ENCODE measurements at places on chromosomes 11 and 22.

DNA sequence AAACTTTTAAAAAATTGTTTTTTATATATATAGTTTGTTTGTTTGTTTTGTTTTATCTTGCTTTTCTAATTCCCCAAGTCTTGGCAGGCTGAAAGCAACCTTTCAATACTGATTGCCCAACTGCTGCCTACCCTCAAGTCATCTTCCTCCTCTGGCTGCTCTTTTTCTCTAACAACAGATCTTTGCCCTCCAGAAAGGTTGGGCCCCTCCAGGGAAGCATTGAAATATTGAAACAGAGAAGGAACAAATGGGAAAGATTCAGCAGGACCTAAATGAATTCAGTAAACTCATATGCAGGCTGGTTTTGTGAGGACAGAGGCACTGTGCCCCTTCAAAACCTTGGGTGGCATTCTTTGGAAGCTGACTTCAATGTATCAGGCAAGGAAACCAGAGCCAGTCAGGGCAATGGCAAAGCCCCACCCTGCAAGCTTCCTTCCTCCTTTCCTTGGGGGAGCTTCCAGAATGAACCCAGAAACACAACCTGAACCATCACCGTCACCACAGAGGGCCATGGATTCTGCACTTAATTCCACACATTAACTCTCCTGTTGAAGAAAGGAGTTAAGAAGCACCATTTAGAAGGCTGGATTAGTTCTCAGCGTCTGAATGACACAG lies 815 bp upstream of the MS4A6A start:
- DNase-seq, result no peak

DNA sequence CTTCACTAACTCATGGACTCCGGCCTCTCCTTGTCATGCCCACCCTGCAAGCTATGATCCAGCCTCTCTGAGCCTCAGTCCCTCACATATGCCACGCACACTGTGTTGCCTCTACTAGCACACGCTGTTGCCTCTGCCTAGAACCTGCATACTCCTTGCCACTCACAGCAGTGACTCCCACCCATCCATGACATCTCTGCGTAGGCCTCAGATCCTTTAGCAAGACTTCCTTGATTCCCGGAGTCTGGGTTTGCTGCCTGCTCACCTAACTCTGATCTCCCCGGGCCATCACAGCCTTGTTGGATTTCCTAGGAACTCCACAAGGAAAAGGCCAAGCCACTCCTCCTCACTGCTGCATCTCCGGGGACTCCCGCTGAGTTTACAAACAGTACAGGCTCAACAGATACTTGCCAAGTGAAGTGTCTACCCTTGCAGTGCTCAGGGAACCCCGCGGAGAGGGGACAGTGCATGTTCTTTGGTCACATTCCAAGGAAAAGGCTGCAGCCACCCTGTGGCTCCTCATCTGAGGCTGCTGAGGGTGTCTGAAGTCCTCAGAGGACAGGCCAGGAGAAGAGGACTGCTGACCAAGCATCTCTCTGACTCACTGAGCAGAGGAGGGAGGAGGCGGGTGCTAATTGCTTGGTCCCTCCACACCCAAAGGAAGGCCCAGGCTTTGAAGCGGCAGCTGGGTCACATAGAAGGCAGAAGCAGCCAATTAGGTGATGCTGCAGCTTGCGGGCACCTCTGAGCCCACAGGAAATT lies 42.4 kb upstream of the NAV2 start:
- DNase-seq, result no peak

GRCh38 chr11:47725442-47726117 lies 10.4 kb upstream of the AGBL2 start:
- no peak for DNase-seq

DNA sequence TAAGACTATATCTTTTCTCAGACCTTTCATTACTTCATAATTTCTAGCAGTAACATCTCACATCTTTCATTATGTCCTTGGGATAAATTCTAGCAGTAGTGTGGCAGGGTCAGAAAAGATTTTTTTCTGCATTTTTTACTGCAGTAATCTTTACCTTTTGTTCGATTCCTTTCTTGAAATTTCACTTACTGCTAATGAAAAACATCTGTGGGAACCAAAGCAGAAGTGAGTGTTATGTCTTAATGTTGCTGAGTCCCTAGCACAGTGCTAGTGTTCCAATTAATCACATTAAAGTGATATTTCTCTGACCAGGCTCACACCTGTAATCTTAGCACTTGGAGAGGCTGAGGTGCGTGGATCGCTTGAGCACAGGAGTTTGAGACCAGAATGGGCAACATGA lies 123.6 kb downstream of the EHF start:
- no peak for DNase-seq

DNA sequence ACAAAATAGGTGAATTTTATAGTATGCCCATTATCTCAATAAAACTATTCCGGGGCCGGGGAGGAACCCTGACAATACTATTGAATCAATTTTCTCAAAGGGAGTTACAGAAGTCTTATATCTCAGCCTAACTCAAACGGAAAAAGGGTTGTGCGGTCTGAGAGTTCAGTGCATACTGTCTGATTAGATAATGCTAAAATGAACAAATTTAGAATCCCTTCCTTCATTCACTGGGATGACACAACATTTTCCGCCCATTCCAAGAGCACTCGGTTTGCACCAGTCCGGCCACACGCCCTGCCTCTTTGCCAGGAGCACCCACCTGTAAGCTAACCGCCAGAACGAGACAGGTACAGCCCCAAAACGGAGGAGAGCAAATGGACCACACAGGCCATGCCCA lies 50.0 kb upstream of the NFRKB start:
- DNase-seq, result no peak

DNA sequence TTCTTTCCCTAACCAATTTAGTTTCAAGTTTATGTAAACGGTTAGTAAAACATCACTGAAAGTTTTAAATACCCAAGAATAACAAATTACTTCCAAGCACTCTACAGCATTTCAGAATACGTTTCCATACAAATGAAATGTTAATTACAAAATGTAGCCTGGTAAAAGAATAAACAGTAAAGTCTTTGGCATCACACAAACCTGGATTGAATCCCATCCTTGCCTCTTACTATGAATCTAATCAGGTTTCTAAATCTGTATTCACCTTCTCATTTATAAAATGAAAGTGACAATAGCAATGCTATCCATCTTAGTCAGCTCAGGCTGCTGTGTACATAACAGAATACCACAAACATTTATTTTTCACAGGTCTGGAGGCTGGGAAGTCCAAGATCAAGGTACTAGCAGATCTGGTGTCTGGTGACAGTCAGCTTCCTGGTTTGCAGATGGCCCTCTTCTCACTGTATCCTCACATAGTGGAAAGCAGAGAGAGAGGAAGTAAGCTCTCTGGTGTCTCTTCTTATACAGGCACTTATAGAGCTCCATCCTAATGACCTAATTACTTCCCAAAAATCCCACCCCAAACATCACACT lies 19.2 kb downstream of the FAM168A start:
- no peak for DNase-seq

DNA sequence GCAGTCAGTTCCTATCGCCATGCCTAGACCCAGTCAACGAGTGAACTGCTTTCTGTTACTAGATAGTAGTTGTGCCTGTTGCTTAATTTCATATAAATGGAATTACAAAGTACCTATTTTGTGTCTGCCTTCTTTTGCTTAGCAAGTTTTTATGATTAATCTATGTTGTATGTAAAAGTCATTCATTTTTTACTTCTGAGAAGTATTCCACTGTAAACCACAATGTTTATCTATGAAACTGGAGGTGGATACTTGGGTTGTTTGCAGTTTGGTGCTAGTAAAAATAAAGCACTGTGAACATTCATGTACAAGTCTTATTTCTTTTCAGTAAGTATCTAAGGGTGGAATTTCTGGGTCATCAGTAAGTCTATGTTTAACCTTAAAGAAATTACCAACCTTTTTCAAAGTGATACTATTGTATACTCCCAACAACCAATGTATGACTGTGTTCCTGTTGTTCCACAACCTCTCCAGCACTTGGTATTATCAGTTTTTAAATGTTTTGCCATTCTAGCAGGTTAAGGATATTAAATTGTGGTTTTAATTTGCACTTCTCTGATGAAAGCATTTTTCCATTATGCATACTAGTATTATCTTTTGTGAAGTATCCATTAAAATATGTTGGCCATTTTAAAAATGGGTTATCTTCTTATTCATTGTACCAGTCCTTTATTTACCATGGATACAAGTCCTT lies 68.2 kb downstream of the DNAJC24 start:
- DNase-seq, result no peak

DNA sequence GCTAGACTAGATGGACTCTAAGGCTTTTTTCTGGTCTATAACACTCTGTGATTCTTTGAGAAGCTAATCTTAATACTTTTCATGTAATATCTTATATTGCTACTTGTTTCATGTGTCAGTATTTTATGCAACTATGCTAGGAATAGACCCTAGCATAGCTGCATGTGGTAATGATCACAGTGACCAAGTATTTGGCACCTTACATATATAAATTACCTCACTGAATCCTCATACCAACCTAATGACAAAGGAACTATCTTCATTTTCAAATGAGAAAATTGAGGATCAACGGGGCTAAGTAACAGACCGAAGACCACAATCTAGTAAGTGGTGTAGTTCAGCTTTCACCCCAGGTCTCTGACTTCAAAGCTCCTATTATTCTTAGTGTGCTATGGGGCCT lies 327.3 kb upstream of the PITPNB start:
- DNase-seq, result no peak

Data from iPS DF 6.9 (cell line).